ENCODE measurements at places on chromosomes 6 and 20.

DNA sequence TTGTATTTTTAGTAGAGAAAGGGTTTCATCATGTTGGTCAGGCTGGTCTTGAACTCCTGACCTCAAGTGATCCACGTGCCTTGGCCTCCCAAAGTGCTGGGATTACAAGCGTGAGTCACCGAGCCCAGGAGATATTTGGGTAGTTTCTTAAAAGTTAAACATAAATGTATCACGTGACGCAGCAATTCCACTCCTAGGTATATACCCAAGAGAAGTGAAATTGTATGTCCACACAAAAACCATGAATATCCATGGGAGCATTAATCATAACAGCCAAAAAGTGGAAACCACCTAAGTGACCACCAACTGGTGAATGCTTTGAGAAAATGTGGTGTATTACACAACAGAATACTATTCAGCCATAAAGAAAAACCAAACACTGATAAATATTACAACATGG, 164.8 kb downstream of the MRPL14 start:
- no peak for DNase-seq

GRCh38 chr6:163739966-163740365, 325.4 kb downstream of the QKI start:
- no peak for DNase-seq

DNA sequence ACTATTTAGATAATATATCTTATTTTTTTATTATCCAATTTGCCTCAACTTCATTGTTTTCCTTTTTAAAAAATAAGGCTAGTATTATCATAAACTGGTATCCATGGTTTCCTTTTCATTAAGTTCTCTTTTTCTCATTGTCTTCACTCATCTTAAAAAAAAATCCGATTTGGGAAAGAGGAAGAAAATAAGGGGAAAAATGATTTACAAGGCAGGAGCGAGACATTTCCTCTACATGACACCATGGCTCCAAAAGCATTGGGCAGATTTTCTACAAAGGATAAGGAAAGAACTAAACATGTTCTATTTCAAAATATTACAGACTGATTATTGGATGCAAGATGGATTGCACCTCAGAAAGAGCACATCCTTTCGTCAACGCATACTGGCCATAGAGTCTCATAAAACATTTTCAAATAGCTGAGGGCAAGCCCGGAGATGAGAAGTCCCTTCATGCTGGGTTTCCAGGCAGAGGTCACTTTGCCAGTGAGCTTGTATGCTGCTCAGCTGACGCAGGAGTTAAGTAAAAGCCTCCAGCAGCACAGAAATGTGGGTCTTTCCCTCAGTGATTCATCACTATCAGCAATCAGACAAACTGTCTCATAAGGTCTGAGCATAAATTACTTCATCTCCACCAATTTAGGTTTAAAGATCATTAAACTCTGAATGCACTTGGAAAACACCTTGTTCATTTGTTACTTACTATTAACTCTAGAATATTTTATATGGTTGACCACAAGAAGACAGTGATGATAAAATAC, 129.0 kb upstream of the TNFAIP3 start:
- no peak for DNase-seq

DNA sequence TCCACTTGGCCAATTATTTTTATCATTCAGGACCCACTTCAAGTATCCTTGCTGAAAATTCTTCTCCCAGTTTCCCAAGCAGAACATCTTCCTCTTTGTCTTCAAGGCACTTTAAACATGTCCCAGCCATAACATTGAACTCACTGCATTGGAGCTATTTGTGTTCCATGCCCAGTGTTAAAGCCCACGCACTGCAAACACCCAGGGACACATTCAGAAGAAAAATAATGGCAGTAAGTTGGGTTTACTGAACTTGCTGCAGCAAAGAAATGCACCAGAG, 1.6 kb upstream of the APMAP start:
- no peak for DNase-seq

DNA sequence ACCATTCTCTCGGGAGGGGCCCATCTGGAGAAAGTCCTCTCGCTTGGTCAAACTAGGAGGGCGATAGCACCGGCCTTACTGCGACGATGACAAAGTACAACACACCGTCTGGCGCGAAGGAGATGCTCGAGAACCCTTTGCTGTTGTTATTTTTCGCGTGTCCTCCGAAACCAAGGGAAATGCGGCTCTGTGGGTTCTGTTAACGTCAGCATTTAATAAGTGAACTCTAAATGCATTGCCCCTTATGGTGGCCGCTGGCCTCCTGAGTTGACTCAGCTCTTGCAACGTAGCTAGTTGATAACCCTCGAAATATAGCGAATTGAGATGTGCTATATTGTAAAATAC, 577 bp upstream of the SCAND1 start:
- no peak for DNase-seq

- DNase-seq: peak; percentile 37
Measured at GRCh38 chr6:166341977-166342348, 382 bp downstream of the SFT2D1 start.

- peak; percentile 84 for DNase-seq
Measured at GRCh38 chr6:20291764-20292580, 79.7 kb upstream of the MBOAT1 start.

DNA sequence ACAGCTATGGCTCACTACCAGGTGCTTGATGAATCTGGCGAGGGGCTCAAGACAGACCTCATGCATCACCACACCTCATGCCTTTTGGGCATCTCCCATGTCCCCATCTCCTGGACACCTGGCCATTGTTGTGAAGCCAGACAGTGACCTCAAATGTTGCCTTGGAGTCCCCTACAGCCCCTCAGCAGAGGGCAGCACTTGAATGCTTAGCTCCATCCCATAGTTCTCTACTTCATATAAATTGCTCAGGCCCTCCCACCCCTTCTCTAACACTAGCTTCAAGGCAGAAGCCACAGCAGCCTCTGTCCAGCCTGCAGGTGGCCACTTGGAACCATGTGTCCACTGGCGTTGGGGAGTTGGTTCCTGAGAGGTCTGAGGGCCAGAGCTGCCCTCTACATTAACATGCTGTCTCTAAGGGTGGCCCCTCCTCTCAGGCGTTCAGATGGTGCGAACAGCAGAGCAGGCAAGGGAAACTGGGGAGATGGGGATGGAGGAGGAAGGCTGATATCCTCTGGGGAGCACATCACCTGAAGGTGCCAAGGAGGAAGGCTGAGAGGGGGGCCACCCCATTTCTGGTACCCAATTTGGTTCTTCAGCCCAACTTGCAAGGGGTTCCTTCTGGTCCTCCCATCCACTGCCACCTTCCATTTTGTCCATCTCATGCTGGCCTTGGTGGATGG, 31.3 kb downstream of the MOCS1 start:
- no peak for DNase-seq

GRCh38 chr6:28402197-28402596, 2.6 kb upstream of the ZSCAN12 start:
- no peak for DNase-seq

DNA sequence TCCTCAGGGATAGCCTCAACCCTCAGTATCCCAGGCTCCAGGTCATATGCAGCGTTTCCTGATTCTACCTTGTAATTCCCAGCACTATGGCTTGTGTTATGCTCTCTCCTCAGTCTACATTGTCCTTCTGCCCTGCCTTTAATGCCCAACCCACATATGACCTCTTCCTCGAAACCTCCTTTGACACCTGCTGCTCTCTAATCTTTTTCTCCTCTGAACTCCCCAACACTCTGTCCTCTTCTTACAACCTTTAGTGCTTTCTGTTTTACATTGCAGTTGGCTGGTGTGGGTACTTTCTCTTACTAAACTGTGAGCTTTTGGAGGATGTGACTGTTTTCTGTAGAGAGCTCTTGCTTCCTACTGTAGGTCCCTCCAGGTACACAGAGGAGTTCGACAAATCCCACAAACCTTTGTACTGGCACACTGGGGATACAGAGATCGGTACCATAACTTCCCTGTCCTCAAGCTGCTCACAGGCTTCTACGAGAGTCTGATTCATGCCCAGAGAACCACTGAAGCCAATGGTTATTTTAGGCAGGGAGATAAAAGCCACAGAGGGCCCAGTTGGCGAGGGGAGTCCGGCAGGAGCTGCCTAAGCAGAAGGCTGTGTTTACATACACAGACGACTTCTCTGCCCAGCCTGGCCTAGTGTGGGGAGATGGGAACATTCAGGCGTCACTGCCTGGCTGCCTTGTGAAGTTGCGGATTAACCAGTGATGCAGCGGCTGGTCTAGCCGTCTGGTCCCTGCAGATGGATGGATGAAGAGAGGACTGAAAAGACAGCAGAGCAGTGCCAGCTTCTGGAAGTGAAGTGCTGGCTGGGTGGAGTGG, 8.4 kb upstream of the EPB41L1 start:
- no peak for DNase-seq

GRCh38 chr6:134714679-134715078, 235.2 kb downstream of the ALDH8A1 start:
- DNase-seq: no peak

DNA sequence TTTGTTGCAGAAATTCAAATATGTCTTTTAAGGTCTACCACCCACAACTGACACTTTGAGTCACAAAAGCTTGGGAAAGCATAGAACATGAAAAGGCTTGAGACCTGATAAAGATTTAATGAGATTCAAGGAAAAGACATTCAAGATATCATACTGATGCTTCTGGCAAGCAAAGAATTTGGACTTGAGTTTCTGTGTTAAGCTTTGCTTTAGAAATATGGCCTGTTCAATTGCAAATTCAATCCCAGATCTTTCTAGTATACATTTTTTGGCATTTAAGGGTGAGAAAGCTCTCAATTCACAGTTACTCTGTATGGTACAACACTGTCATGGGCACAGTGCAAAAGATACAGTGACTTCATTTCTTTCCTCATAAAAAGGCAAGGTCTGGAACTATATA, 38.9 kb upstream of the LAMP5 start:
- DNase-seq: no peak

DNA sequence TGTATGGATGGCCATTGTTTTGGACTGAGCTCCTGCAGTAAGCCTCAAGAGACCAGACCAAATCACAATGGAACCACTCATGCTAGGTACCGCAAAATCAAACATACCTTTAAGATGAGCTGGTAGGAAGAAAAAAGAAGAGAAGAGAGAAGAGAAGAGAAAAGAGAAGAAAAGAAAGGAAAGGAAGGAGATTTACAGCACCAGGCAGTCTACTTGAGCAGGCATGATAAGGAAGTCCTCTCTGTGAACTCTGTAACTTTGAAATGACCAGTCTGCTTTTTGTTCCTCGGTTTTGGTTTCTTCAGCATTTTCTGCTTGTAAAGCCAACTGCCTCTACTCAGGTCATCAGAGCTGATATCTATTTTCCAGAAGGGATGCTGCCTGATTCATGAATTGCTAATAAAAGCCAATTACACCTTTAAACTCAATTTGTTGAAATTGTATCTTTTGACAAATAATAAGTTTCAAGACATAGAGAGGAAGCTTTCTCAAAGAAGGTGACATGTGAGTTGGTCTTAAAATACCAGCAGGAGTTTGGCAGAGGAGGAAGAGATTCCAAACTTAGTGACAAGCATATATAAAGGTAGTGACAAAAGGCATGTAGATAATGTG, 134.3 kb downstream of the UNC5CL start:
- DNase-seq: no peak

- DNase-seq: no peak
Measured at GRCh38 chr6:34412643-34413214, 13.1 kb downstream of the RPS10 start.

DNA sequence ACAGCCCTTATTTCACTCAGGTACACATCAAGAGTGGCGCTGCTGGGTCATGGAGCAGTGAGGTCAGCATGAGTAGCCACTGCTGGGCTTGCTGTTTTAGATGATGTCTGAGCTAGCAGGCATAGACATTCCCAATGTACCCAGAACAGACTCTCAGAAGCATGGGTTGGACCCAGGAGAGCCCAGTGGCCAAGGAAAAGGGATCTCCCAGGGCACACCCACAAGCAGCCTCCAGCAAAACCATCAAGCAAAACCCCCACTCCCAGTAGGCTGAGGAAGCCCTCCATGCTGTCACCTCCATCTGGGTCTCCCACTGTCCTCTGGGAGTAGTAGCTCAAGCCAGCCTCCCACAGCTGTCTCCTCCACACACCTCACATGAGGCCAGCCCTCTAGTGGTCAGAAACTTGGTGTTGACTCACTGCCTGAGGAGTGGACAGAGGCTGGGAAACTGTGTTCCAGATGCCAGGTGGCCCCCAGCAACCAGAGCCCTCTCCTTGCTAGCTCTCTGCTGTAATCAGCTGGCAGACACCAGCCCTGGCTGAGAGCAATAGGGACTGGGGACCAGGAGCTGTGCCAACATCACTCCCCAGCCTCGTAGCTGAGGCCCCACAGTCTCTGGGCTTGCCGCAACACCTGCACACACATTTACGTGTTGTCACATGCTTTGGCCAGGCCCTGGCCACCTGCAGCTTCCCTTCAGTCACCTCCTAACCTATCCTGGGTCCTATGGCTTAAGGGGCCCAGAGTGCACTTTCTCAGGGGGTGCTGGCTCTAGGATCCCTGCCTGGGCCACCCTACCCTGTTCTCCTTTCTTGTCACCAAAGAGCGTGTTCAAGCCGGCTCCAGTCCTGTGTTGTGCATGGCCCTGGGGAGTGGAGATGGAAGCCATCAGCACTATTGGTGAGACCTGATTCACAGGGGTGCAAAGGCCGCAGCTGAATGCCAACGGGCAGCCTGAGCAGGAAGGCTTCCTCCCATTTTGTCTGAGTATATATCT, 1.9 kb upstream of the AP5S1 start:
- no peak for DNase-seq

DNA sequence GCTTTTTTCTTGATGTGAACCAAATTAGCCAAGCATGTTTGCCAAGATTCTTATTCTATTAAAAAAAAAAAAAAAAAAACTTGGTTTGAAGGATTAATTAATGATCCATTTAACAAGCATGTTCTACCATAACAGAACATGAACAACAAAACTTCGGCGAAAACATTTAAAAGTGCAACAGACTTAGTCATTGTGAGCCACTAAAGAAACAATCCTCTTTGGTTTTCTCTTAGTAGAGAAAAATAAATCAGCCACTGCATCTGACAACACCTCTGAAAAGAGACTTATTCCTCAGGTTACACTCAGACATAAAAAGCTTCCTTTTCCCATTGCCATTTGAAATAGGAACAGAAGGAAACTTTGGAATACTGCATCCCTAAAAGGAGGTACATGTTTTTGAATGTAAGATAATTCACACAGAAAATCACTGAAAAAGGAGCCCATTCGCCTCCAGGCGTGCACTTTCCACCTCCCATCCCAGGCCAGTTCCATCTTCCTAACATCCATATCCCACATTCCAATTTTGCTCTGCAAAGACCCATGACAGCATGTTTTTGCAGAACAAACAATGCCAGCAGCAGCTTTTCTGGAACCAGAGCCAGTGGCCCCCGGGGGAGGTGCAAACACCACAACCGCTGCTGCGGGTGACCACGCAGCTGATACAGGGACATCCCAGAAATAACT, 79.5 kb downstream of the ZMYND8 start:
- no peak for DNase-seq

DNA sequence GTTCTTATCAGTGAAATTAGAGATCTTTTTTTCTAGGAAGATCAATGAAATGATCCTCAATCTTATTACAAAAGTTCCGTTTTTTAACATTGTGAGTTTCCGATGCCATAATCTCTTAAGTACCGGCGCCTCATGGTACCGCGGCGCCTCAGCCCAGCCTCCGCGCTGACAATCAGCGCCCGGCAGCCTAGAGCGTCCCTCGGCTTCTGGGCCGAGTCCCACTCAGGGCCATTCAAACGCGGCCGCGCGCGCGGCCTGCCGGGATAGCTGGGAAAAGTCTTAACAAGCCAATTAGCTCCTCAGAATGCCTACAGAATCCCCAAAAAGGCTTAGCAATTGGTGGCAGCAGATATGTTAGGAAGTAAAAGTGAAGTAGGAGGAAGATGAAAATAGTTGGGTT, 204.8 kb downstream of the ADGB start:
- DNase-seq: no peak

- no peak for DNase-seq
Measured at GRCh38 chr6:121925024-121925423, 474.4 kb upstream of the HSF2 start.

- DNase-seq: no peak
Measured at GRCh38 chr20:62308102-62308822, 5.5 kb downstream of the ADRM1 start.

Data from activated T-cell treated with anti-CD3 and anti-CD28 coated beads, Interleukin-2, amount 50 U/mL, for 48 hours (primary cell).